ENCODE measurements at places on chromosomes 3 and 15. TPM values are rescaled to one million over a fixed set of nuclear protein-coding genes. Genes with fewer than 3 reads are reported as not detected.

Gene GABRG3
- total RNA-seq = not detected

Gene SLC28A2
- total RNA-seq = not detected

Gene UCN2
- total RNA-seq = 0.49 TPM

Gene GOLGA8T
- not detected for total RNA-seq

DNA sequence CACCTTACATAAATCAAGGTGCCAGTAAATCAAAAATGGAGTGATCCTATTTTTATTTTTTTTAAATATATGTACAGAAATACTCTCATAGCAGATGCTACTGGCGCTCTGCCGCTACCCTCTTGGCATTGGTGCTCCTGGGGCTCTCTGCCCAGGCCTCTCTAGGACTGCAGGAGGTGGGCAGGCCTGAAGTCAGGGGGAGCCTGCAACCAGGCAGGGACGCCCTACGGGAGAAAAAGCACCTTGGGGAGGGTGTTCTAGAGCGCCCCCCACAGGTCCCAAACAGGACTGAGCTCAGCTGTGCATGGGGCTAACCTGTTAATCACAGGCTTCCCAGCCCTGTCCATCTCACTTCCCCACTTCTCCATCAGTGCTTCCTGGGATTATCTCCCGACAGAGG lies 192.5 kb downstream of the SHQ1 start:
- no peaks in the 10 kb centered on the region for H3K36me3 ChIP-seq
- no peak overlapping the region for H3K27ac ChIP-seq
- no peak for DNase-seq
- H3K27me3 ChIP-seq = no peaks in the 10 kb centered on the region
- H3K4me3 ChIP-seq = no peak overlapping the region

GRCh38 chr3:161153480-161153879 lies 48.3 kb upstream of the B3GALNT1 start:
- H3K27ac ChIP-seq = no peak overlapping the region
- H3K4me3 ChIP-seq = no peak overlapping the region
- no peaks in the 10 kb centered on the region for H3K4me1 ChIP-seq
- DNase-seq = no peak
- no peaks in the 10 kb centered on the region for H3K36me3 ChIP-seq
- H3K27me3 ChIP-seq = no peaks in the 10 kb centered on the region

- no peak overlapping the region for H3K4me3 ChIP-seq
- no peak overlapping the region for H3K27ac ChIP-seq
- H3K27me3 ChIP-seq = no peaks in the 10 kb centered on the region
- no peaks in the 10 kb centered on the region for H3K36me3 ChIP-seq
Observed at GRCh38 chr3:41482134-41482533, 282.8 kb downstream of the CTNNB1 start.
